ENCODE measurements at places on chromosomes 16 and 17. TPM values are rescaled to one million over a fixed set of nuclear protein-coding genes. Genes with fewer than 3 reads are reported as not detected.

The CD300H gene
- total RNA-seq: not detected

DNA sequence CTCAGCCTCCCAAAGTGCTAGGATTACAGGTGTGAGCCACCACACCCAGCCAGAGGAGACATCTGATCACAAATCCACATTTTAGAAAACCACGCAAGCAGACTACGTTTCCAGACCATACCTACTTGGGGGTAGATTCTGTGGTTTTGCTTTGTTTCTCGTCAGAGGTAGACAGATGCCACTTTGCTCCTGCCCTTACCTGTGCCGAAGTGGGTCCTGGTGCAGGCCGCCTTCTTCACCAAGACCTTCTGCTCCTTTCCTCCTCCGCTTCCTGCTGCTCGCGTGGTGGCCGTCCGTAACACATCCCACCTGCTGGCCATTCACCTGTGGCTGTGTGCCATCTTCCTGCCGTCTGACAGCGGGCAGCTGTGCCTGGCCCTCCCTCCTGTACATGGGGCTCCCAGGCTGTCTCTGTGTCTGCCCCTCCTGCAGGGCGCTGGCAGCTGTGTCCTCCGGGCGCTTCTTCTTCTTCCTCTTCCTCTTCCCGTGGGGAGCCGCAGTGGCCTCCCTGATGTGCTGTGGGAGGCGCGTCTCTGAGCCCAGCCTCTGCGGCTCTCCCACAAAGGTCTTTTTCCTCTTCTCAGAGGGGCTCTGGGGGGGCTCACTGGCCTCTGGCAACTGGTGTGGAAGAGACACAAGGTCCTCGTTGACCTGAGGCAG lies 21.2 kb upstream of the CYTH1 start:
- peak overlapping the region; percentile 79 for H3K4me3 ChIP-seq
- H3K27ac ChIP-seq: peak overlapping the region; percentile 90
- peaks cover 71% of the 10 kb centered on the region for H3K4me1 ChIP-seq
- H3K36me3 ChIP-seq: peaks cover 82% of the 10 kb centered on the region

DNA sequence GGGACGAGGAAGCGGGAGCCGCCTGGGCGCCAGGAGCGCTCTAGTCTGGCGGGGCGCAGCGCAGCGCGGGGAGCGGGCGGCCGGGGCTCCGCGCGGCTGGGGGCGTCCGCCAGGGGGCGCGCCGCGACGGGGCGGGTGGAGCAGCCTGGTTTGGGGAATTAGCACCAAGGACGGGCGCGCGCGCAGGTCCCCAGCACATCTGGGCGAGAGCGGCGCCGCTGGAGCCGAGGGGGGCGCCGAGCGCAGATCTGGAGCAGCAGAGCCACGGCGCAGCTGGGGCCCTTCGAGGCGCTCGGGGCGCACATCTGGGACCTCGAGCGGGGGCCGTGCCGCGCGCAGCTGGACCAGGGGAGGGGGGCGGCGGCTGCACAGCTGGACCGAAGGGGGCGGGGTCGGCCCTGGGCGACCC lies at the start of gene NXPH3:
NXPH3 (plus strand) TSS at position 193 of the 409 bp plus-strand sequence. CDS start 349 bp downstream, outside the sequence.
- peak within 1 kb of the TSS; percentile 61 for H3K4me3 ChIP-seq
- H3K4me1 ChIP-seq: peaks cover 18% of the 10 kb centered on the region
- peak; percentile 75 for DNase-seq
- H3K27ac ChIP-seq: no peak within 1 kb of the TSS
- peaks cover 55% of the 10 kb centered on the region for H3K27me3 ChIP-seq
- H3K36me3 ChIP-seq: no peaks in the 10 kb centered on the region

- H3K27ac ChIP-seq: peak overlapping the region; percentile 95
- DNase-seq: peak; percentile 73
- H3K36me3 ChIP-seq: peaks cover 14% of the 10 kb centered on the region
These were observed 1.2 kb downstream of the GRB2 start for GRCh38 chr17:75404223-75404730.

The ADORA2B gene
- 2.9 TPM for total RNA-seq

The AXIN2 gene
- total RNA-seq: 5.3 TPM

- no peaks in the 10 kb centered on the region for H3K4me1 ChIP-seq
- no peak for DNase-seq
- peaks cover 13% of the 10 kb centered on the region for H3K36me3 ChIP-seq
- H3K4me3 ChIP-seq: no peak overlapping the region
- no peak overlapping the region for H3K27ac ChIP-seq
These were observed 25.6 kb downstream of the RNF135 start for GRCh38 chr17:30996486-30996885.

GRCh38 chr17:20226814-20227482 lies 217.8 kb downstream of the SPECC1 start:
- peaks cover 7% of the 10 kb centered on the region for H3K4me1 ChIP-seq
- DNase-seq: peak; percentile 85
- no peak overlapping the region for H3K4me3 ChIP-seq
- H3K27ac ChIP-seq: no peak overlapping the region

DNA sequence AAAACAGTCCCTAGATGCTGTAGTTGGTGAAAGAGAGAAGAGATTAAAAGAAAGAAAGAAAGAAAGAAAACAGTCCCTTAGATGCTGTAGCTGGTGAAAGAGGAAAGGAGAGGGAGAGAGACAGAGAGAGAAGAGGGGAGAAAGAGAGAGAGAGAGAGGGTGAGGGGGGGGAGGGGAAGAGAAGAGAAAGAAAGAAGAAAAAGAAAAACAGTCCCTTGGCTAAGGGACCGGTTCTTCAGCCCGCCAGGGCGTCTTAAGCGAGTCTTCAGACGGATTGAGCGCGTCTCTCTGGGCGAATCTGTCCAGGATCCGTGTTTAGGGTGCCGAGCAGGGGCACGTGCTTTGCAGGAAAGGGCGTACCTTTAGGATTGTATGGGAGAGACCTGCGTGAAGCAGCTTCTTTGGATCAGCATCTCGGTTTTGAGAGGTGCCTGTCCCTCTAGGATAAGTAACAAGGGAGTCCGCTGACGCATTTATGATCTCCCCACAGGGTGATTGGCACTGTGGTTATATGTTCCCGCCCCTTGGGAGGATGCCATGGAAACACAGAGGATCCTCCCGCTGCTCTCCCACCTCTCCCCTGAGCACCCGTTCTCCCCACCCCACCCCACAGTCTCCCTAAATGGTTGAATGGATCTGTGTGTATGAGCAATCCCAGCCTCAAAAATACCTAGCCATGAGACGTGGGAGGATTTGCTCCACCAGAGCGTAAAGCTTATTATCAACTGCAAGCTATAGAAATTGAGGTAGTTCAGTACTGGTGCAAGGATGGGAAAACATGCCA lies 16.7 kb downstream of the GNGT2 start:
- H3K36me3 ChIP-seq: peaks cover 4% of the 10 kb centered on the region
- H3K4me3 ChIP-seq: peak overlapping the region; percentile 83

DNA sequence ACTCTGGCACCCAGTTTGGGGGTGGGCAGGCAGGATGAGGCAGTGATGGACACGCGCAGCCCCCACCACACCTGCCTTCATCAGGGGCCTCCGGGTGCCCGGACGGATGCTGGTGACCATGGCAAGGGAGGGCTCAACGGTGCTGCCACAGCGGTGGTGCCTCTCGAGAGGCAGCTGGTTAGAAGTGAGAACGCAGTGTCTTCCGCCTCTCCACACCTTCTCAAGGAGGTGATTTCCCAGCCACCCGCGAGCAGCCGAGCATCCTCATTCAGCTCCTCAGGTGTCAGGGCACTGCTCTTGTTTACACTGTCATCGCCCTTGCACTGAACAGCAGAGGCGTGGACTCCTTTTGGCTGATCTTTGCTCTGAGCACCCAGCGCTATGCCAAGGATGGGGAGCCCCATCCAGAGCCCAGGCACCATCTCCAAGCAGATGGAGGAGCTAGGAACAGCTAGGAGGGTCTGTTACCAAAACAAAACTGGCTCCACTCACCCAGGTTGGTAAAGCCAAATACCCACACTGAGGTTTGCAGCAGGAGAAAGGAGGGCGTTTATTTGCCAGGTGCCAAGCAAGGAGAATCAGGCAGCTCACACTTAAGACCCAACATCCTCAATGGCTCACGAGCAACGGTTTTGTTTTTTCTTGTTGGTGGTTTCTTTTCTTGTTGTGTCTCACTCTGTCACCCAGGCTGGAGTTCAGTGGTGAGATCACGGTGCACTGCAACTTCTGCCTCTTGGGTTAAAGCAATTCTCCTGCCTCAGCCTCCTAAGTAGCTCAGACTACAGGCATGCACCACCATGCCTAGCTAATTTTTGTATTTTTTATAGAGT lies 174.3 kb upstream of the TNRC6C start:
- peak overlapping the region; percentile 80 for H3K27ac ChIP-seq
- peaks cover 3% of the 10 kb centered on the region for H3K27me3 ChIP-seq
- peaks cover 18% of the 10 kb centered on the region for H3K4me1 ChIP-seq
- H3K4me3 ChIP-seq: peak overlapping the region; percentile 27
- DNase-seq: peak; percentile 61

DNA sequence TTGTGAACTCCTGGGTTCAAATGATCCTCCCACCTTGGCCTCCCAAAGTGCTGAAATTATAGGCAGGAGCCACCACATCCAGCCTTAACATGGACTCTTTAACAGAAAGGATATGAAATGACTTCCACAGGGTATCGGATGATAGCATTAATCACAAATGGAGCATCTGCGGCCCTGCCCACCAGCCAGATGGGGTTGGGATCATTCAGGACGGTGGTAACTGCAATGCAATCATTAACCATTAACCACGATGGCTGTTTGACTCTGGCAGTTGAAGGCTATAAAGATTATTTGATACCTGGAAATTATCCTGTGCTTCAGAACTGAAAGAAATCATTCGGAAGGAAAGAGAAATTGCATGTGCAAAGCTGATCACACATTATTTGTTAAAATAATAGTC lies 5.3 kb upstream of the CHST5 start:
- no peak overlapping the region for H3K4me3 ChIP-seq
- H3K36me3 ChIP-seq: no peaks in the 10 kb centered on the region
- H3K27ac ChIP-seq: no peak overlapping the region
- no peaks in the 10 kb centered on the region for H3K27me3 ChIP-seq
- no peaks in the 10 kb centered on the region for H3K4me1 ChIP-seq

GRCh38 chr17:35241520-35241919 lies 1.4 kb upstream of the SLFN5 start:
- DNase-seq: peak; percentile 45
- peak overlapping the region; percentile 99 for H3K4me3 ChIP-seq
- peak overlapping the region; percentile 98 for H3K27ac ChIP-seq
- no peaks in the 10 kb centered on the region for H3K27me3 ChIP-seq
- peaks cover 78% of the 10 kb centered on the region for H3K36me3 ChIP-seq
- peaks cover 53% of the 10 kb centered on the region for H3K4me1 ChIP-seq

The RAB37 gene
- 19.1 TPM for total RNA-seq

The ACSF3 gene
- total RNA-seq: 38.6 TPM

GRCh38 chr17:17884391-17885357 lies 47.9 kb upstream of the SREBF1 start:
- no peak overlapping the region for H3K4me3 ChIP-seq
- H3K36me3 ChIP-seq: peaks cover 6% of the 10 kb centered on the region
- no peak overlapping the region for H3K27ac ChIP-seq
- no peak for DNase-seq

The SPATA22 gene
- not detected for total RNA-seq

GRCh38 chr17:5526821-5527598 lies 40.6 kb downstream of the MIS12 start:
- DNase-seq: peak; percentile 56
- H3K27ac ChIP-seq: peak overlapping the region; percentile 62
- no peak overlapping the region for H3K4me3 ChIP-seq
- no peaks in the 10 kb centered on the region for H3K27me3 ChIP-seq
- peaks cover 14% of the 10 kb centered on the region for H3K4me1 ChIP-seq

DNA sequence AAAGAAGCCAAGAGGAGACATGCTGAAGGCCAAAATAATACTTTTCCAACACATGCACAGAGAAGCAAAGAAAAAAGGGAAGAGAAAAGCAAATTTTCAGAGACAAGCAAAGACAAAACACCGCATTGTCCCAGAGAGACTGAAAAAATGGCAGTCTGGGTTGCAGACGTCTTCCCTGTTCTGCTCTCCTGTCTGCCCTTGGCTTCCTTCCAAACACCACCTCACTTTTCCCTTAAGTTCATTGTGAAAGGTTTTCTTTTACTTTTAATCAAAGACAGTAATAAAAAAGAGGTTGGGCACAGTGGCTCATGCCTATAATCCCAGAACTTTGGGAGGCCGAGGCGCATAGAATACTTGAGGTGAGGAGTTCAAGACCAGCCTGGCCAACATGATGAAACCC lies 21.2 kb upstream of the VAT1L start:
- H3K27me3 ChIP-seq: no peaks in the 10 kb centered on the region
- H3K4me1 ChIP-seq: no peaks in the 10 kb centered on the region
- H3K27ac ChIP-seq: no peak overlapping the region
- H3K36me3 ChIP-seq: no peaks in the 10 kb centered on the region
- H3K4me3 ChIP-seq: no peak overlapping the region
- DNase-seq: no peak

GRCh38 chr17:17119533-17119932 lies 77.3 kb downstream of the MPRIP start:
- peaks cover 10% of the 10 kb centered on the region for H3K36me3 ChIP-seq
- H3K27me3 ChIP-seq: no peaks in the 10 kb centered on the region
- peak overlapping the region; percentile 6 for H3K4me3 ChIP-seq
- H3K4me1 ChIP-seq: peaks cover 87% of the 10 kb centered on the region
- peak overlapping the region; percentile 93 for H3K27ac ChIP-seq

The KCNAB3 gene
- 8.8 TPM for total RNA-seq

DNA sequence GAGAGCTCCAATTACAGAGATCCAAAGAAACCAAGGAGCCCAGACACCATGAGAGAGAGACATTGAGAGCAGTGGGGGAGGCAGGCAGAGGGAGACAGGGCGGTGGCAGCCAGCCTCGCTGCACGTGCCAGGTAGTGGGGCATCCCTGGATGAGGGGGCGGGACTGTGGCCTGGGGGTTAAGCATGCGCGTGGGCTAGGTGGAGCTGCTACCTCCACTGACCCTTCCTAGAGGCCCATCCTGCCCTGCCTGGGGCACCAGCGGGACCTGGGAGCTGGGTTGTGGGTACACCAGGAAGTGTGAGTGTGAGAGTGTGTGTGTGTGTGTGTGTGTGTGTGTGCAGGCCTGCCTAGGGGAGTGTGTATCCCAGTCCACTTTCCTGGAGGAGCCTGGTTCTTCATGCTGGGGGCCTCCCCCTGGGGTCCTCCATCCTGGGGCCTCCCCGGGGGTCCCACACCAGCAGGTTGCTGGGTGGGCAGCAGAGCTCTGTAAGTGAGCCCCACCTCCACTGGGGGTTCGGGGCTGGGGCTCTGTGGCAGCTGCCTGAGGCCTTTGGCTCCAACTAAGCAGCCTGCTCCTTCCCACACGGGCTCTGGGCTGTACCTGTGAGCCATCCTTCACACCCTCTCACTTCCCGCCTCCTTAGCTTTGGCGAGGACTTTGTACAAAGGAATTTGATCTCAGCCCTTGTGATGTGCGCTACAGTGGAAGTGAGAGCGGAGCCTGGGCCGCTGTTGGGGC lies 127.4 kb downstream of the IRF8 start:
- no peak overlapping the region for H3K27ac ChIP-seq
- H3K36me3 ChIP-seq: no peaks in the 10 kb centered on the region
- H3K27me3 ChIP-seq: peaks cover 21% of the 10 kb centered on the region
- no peaks in the 10 kb centered on the region for H3K4me1 ChIP-seq
- no peak for DNase-seq
- H3K4me3 ChIP-seq: no peak overlapping the region

GRCh38 chr17:82677353-82677925 lies 21.1 kb downstream of the RAB40B start:
- no peak overlapping the region for H3K27ac ChIP-seq
- no peak overlapping the region for H3K4me3 ChIP-seq
- H3K4me1 ChIP-seq: no peaks in the 10 kb centered on the region
- H3K36me3 ChIP-seq: peaks cover 2% of the 10 kb centered on the region
